Activated CD4-positive, alpha-beta T cell treated with anti-CD3 and anti-CD28 coated beads, Interleukin-2, amount 10 ng/mL, durations not matched to agents 24 days and 14 days (primary cell): ENCODE measurements at places on chromosomes 3 and 15. TPM values are rescaled to one million over a fixed set of nuclear protein-coding genes. Genes with fewer than 3 reads are reported as not detected.

GRCh38 chr15:63250312-63250965 is 27.0 kb upstream of the APH1B start:
- peaks cover 74% of the 10 kb centered on the region for H3K36me3 ChIP-seq
- no peak for DNase-seq
- peaks cover 17% of the 10 kb centered on the region for H3K4me1 ChIP-seq
- H3K27ac ChIP-seq, result peak overlapping the region; percentile 13
- H3K4me3 ChIP-seq, result no peak overlapping the region

DNA sequence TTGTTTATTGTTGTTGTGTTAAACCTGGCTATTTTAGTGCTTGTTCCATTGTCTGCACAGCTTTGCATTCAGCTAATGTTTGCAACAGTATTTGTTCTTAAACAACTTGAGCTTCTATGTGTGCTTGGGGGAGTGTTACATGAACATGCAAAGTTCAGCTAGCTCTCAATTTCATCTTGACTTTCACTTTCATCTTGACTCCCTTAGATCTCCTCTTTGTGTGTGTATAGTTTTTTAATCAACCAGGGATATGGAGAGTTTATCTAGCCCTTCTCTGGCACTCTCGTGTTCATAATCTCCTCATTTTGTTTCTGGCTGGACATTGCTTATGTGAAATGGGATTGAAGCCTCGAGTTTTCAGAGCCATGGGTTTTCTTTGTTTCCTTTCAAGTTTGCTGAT is 212.4 kb upstream of the ZBTB20 start:
- DNase-seq, result no peak
- no peaks in the 10 kb centered on the region for H3K36me3 ChIP-seq
- H3K4me3 ChIP-seq, result no peak overlapping the region
- no peak overlapping the region for H3K27ac ChIP-seq
- peaks cover 7% of the 10 kb centered on the region for H3K4me1 ChIP-seq

- no peak overlapping the region for H3K4me3 ChIP-seq
- no peaks in the 10 kb centered on the region for H3K36me3 ChIP-seq
- no peak for DNase-seq
- H3K27me3 ChIP-seq, result peaks cover 20% of the 10 kb centered on the region
These were observed 26.6 kb downstream of the CA12 start for GRCh38 chr15:63354821-63355650.

DNA sequence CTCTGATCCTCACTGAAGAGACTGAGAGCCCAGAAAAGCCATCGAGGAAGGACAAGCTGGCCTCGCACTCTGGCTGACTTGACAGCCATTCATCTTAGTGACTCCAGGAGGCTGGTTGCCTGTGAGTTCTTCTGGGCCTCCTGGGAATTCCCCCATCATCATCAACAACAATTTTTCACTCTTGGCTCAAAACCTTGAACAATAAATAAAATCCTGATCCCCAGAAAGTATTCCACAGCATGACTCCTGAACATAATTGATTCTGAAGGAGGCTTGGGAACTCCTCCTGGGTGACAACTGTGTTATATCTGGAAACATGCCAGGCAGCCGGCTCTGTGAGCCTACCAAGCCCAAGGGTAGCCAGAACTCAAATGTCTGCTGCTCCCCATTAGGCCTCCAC is 188.6 kb downstream of the SHQ1 start:
- H3K27me3 ChIP-seq, result peaks cover 3% of the 10 kb centered on the region
- peaks cover 14% of the 10 kb centered on the region for H3K4me1 ChIP-seq
- H3K4me3 ChIP-seq, result no peak overlapping the region

DNA sequence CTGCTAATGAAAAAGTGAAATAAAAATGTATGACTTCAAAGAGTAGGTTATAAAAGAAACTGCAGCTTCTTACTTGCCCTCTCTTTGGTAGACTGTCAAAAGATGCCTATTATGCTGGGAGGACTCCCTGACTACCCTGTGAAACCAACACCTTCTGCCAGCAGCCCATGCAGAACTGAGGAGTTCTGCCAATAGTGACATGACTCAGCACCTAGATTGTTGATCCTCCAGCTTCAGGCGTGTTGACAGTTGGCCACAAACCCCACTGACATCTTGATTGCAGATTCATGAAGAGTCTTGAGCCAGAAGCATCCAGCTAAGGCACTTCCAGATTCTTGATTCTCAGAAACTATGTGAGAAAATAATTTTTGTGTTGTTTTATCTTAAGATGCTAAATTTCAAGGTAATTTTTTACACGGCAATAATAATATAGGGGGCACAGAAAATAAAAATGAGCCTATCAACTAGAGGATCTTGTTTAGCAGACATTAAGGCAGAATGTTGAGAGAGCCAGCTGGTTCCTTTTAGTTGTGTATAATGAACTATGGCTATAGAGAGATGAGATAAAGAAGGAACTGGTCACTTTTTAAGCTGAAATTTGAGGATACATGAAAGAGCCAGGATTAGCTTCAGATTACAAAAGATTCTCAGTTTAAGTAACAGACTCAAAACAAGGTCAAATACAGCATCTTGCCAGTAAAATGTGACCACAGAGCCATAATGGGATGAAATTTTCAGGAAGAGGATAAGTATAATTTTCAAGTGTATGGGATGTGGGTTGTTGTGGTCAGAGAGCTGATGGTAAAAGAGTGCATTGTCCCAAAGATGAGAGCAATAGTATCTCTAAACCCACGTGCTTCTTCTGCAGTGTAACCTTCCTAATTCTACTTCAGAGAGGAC is 588.7 kb upstream of the CBLB start:
- DNase-seq, result peak; percentile 70
- H3K4me1 ChIP-seq, result peaks cover 12% of the 10 kb centered on the region
- H3K27ac ChIP-seq, result peak overlapping the region; percentile 21
- no peak overlapping the region for H3K4me3 ChIP-seq
- H3K36me3 ChIP-seq, result no peaks in the 10 kb centered on the region

GRCh38 chr3:52399593-52399992 is 45.3 kb downstream of the SEMA3G start:
- DNase-seq, result no peak
- H3K4me3 ChIP-seq, result no peak overlapping the region
- H3K36me3 ChIP-seq, result peaks cover 35% of the 10 kb centered on the region
- H3K4me1 ChIP-seq, result no peaks in the 10 kb centered on the region
- no peak overlapping the region for H3K27ac ChIP-seq

DNA sequence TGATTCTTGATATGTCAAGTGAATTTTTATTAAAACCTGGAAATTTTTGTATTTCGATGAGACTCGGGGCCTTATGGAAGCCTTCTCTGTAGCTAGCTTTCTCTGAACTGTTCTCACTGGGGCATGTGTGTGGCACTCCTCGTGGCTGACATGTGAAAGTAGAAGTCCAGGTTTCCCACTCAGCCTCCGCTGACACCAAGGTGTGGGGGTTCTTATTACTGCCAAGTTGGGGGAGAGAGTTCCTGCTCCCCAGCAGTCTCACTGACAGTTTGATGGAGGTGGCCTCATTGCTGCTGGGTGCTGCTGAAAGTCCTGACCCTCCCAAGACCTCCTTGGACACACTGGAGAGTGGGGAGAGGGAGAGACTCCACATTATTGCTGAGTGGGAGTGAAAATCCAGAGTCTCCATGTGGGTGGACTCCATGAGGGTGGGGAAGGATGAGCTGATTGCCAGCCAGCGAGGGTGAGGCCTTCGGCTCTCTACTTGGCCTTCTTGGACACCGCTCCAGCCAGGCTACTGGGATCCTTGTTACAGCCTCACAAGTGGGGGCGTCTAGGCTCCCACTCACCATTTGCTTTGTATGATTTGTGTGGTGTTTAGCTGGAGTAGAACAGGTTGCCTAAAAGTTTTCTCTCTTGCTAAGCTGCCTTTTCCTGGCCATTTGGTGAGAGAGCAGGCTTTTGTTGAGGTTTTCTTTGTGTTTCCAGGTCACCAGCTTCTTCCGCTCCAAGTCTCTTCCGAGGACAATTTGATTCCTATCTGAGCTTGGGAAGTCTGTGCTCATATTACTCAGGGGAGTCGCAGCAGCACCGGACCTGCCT is 64.1 kb downstream of the LSM3 start:
- H3K4me3 ChIP-seq, result no peak overlapping the region
- H3K27ac ChIP-seq, result no peak overlapping the region
- DNase-seq, result no peak
- H3K36me3 ChIP-seq, result no peaks in the 10 kb centered on the region
- no peaks in the 10 kb centered on the region for H3K4me1 ChIP-seq
- peaks cover 8% of the 10 kb centered on the region for H3K27me3 ChIP-seq

DNA sequence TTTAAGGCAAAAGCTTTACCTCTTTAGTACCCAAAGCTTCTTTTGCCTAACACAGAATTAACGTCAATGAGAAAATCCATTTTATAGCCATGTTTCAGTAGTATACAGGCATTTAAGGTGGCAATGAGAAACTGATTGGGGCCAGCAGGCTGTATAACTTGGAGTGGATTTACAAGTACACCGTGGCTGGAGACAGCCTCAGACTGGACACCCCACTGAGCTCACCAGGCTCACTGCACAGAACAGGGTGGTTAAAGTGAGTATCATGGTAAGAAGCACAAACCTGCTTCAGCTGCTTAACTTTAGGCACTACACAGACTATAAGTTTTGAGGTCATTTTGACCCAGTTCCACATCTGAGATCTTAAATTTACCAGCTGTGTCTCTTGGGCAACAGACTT is 8.9 kb downstream of the CPOX start:
- peak; percentile 52 for DNase-seq
- peaks cover 77% of the 10 kb centered on the region for H3K36me3 ChIP-seq
- H3K4me3 ChIP-seq, result no peak overlapping the region
- no peaks in the 10 kb centered on the region for H3K27me3 ChIP-seq
- H3K27ac ChIP-seq, result no peak overlapping the region

DNA sequence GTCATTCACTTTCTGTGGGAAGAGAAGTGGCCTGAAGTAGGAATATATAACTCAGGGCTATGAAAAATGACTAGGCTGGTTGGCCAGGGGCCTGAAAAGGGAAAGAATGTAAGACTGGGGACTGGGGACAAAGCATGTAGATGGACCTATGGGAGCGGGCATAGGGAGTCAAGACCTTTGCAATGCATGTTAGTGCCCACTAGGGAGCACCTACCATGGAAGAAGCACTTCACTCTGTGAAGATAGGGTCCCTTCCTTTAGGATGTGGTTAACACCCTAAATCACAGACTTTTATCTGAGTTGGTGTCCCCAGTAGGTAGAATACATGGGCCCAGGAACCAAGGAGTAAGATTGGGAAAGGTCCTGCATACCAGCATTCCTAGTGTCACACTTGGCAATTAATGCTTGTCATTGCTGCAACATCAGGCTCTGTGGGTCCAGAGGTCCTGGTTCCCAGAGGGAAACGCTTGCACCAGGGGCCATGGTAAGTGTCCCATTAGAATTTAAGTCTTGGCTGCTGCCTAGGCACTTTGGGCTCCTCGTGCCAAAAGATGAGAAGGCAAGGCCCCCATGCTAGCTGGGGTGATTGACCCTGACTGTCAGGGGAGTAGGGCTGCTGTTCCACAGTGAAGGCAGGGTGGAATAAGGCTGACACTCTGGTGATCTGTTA is 79.6 kb downstream of the CRYGS start:
- no peak overlapping the region for H3K4me3 ChIP-seq
- H3K27me3 ChIP-seq, result peaks cover 10% of the 10 kb centered on the region
- H3K27ac ChIP-seq, result no peak overlapping the region
- no peak for DNase-seq
- no peaks in the 10 kb centered on the region for H3K4me1 ChIP-seq
- no peaks in the 10 kb centered on the region for H3K36me3 ChIP-seq

DNA sequence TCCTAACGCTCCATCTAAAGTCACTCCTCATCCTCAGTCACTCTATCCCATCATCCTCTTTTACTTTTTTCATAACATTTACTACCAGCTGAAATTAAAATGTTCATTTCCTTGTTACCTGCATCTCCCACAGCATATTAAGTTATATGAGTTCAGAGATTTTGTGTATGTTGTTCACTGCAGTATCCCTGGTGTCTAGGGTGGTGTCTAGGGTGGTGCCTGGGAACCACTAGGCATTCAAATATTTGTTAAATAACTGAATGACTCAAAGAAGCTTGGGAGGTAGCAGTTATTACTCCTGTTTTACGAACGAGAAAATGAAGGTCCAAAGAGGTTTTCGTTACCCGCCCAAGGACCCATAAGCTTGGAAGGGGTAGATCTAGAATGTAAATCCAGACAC is 1.9 kb upstream of the C3orf49 start:
- no peaks in the 10 kb centered on the region for H3K36me3 ChIP-seq
- no peak overlapping the region for H3K27ac ChIP-seq
- H3K27me3 ChIP-seq, result no peaks in the 10 kb centered on the region
- peaks cover 4% of the 10 kb centered on the region for H3K4me1 ChIP-seq
- no peak overlapping the region for H3K4me3 ChIP-seq

GRCh38 chr15:95127356-95127755 is 896.0 kb downstream of the MCTP2 start:
- H3K4me3 ChIP-seq, result no peak overlapping the region
- no peaks in the 10 kb centered on the region for H3K27me3 ChIP-seq
- no peak overlapping the region for H3K27ac ChIP-seq
- no peak for DNase-seq
- no peaks in the 10 kb centered on the region for H3K36me3 ChIP-seq

GRCh38 chr3:51568036-51568435 is 29.5 kb downstream of the RAD54L2 start:
- H3K4me1 ChIP-seq, result peaks cover 10% of the 10 kb centered on the region
- DNase-seq, result no peak
- H3K27ac ChIP-seq, result no peak overlapping the region
- peaks cover 15% of the 10 kb centered on the region for H3K36me3 ChIP-seq

GRCh38 chr3:156382458-156383346 is 172.2 kb downstream of the SSR3 start:
- no peaks in the 10 kb centered on the region for H3K4me1 ChIP-seq
- no peak overlapping the region for H3K27ac ChIP-seq
- peak; percentile 68 for DNase-seq
- H3K4me3 ChIP-seq, result no peak overlapping the region

DNA sequence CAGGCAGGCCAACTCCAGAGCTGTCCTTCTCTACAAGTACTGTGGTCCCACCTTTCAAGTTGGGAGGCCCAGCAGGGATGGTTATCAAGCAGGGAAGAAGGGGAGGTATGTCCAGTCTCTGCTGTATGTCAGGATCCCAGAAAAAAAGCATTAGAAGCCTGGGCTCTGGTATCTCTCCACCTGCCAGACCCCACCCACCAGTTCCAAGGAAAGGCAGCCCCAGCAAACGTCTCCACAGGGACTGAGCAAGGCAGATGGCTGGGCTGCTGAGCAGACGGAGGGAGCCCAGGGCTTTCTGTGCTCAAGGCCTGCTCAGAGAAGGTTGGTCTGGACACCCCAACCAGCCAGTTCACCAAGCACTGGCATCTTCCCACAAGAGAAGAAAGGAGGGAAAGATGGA is 287.8 kb downstream of the XXYLT1 start:
- peaks cover 32% of the 10 kb centered on the region for H3K27me3 ChIP-seq
- no peak for DNase-seq
- H3K36me3 ChIP-seq, result no peaks in the 10 kb centered on the region
- no peaks in the 10 kb centered on the region for H3K4me1 ChIP-seq

Gene ASB14
- not detected in 2 replicates for total RNA-seq

Gene CEP152
- total RNA-seq, result 32.0 and 32.2 TPM in 2 replicates

Gene GXYLT2
- total RNA-seq, result not detected in 2 replicates

Gene EIF1B
- total RNA-seq, result 46.1 and 47.7 TPM in 2 replicates
